ENCODE measurements at places on chromosomes 4 and X.

DNA sequence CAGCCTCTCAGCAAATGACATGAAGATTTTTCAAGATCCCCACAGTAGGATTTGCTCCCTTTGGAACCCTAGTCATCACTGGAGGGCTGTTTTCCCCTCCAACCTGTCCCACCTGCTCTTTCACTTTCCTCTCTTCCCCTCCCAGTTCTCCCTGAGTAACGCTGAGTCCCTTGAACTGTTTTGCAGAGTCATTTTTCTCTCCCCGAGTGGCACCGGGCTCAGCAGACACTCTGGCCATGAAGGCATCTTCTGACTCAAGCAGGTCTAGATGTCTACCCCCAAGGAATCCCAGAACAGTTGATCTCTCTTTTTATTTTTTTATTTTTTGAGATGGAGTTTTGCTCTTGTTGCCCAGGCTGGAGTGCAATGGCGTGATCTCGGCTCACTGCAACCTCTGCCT, 52.2 kb downstream of the HTRA3 start:
- DNase-seq: no peak

- no peak for DNase-seq
Observed at GRCh38 chr4:188439641-188440311, 300.5 kb downstream of the TRIML1 start.

DNA sequence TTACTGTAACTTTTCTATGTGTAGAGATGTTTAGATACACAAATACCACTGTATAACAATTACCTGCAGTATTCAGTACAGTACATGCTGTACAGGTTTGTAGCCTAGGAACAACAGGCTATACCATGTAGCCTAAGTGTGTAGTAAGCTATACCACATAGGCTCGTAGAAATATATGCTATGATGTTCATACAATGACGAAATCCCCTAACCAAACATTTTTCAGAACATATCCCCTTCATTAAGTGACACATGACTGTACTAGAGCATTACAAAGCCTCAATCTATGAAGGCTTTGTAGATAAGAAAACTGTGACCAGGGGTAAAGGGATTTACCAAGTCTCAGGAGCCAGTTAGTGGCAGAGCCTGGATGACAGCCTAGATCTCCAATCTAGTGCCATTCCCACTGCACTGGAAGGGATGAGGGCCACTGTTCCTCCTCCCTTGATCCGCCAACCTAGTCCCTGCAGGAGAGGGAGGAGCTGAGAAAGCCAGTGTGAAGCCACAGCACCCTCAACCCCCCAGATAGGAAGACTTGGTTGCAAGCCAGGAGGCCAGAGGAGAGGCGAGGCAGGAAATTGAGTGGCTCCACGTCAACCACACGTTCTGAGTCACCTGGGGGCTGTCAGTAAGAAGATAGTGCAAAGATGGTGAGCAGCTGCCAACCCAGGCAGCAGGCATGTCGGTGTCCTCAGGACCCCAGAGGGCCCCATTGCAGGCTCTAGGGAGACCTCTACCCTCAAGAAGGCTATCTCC, 227.7 kb downstream of the BCOR start:
- no peak for DNase-seq

GRCh38 chr4:143287572-143287923, 49.1 kb upstream of the GAB1 start:
- DNase-seq: no peak

GRCh38 chr4:186400676-186401075, 134.7 kb downstream of the F11 start:
- no peak for DNase-seq

DNA sequence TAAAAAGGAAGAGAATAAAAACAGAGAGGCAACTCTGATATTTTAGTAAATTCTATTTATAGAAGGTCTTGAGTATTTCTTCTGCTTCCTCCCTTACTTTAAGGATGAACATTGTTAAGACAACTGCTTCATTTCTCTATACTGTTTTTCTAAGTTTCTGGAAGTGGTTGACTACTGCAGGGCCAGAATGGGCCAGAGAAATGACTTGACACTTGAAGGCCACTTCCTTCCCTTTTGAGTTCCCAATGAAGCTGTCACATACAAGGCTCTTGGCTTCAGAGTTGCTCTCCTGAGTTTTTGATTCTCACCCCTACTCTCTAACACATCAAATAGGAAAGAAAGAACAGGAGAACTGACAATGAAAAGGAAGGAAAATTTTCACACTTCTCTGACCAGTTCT, 37.6 kb downstream of the PKD2 start:
- no peak for DNase-seq

DNA sequence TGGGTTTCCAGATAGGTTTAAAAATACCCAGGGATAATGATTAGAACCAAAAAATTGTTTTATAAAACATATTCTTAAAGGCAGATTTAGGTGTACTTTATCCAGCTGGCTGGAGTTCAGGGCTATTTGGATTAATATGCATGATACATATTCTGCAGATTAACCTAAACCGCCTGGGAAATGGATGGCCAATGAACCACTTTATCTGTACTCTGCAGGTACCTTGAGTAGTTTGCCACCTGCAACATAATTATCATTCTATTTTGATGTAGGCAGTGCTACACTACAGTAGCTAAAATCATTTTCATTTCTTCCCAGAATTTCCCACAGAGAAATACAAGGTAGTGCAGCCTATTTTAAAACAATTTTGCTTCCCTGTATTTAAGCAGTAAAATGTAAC, 683.2 kb upstream of the GNPDA2 start:
- DNase-seq: no peak

DNA sequence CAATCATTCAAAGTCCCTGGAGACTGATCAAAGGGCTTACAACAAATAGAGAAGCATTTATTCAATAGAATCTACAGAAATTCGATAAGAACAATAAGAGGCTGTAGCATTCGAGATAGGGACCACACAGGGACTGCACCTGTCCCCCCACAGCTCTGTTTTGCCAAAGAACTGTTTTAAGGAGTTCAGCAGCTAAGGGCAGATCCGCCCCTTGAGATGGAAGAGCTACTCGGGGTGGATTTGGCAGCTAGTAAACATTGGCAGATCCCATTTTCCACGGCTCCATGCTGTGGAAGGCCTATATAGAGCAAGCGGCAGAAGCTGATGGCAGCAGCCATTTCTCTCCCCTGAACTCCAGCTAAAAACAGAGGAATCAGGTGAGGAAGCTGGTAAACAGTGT, 75.7 kb downstream of the GPR82 start:
- no peak for DNase-seq

- no peak for DNase-seq
Observed at GRCh38 chr4:169998981-169999380, 27.2 kb downstream of the MFAP3L start.

DNA sequence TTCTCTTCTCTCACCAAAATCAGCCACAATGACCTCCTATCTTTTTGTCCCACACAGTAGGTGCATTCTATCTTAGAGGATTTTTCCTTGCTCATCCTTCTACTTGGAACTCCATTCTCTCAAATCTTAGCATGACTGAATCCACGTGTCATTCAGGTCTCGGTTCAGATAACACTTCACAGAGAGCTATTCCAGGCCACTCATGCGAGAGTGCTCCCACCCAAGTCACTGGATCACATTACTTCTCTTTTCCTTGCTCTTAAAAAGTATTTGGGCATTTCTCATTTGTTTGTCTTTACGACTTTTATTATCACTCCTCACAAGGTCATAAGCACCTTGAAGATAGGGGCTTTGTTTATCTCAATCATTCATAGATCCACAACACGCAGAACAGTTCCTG, 647.5 kb upstream of the TENM3 start:
- DNase-seq: no peak

- DNase-seq: no peak
Observed at GRCh38 chr4:55127521-55127920, 2.1 kb upstream of the KDR start.

GRCh38 chr4:97073194-97073593, 1070.1 kb downstream of the STPG2 start:
- no peak for DNase-seq

DNA sequence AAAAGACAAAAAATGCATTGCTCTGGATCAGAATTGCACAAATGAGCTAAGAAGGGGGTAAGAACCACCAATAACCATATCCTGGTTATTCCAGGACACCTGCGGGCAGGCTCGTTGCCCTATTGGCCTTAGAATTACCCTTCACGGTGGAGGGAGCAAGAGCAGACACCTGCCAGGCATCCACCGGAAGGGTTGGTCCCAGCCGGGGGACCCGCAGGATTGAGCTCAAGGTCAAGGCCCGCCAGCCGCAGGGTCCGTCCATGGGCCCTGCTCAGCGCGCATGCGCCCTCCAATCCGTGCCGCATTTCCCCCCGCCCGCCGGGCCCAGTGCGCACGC, 575 bp downstream of the SLC25A6 start:
- no peak for DNase-seq
